ENCODE measurements at places on chromosomes 5 and 9. TPM values are rescaled to one million over a fixed set of nuclear protein-coding genes. Genes with fewer than 3 reads are reported as not detected.

GRCh38 chr9:93361995-93362394 lies 89.5 kb upstream of the FAM120A start:
- DNase-seq = no peak

GRCh38 chr9:96442491-96442890 lies 7.5 kb upstream of the HABP4 start:
- DNase-seq = no peak

- no peak for DNase-seq
These were observed 381.6 kb upstream of the PRR16 start for GRCh38 chr5:120082316-120083068.

DNA sequence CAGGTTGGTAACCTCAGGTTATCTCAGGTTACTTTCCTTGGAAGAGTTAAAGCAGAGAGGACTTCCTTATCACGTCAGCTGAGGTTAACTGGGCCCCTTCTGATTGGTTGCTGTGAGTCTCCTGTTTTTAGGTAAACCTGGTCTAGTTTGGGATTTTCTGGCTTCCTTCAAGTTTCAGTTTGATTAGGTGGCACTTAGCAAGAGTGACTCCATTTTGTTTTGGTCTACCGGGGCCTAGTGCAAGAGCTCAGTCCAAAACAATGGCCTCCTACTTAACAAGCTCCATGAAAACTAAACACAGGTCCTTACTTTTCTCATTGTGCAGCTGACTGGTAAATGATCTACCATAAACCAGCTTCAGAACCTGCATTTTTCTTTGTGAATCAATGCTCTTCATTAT lies 67.2 kb upstream of the GOLM1 start:
- no peak for DNase-seq

DNA sequence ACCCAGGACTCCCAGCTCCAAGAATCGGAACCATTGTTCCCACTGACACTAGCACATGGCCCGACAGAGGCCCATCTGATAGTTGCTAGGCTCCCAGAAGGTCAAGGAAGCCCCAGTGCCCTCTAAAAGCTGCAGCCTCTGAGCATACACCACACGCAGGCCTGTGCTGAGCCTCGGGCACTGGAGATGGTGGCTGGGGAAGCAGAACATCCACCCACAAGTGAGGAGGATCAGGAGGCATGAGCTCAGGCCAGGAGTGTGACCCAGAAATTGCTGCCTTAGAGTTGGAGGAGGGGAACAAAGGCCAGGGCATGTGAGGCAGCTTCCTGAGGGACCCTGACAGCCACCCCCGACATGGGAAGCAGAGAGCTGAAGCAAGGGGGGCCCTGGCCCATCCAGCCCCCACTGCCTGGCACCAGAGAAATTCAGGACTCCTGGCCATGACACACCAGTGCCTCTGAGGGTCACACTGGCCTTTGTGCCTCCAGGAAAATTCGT lies 21.4 kb downstream of the IPPK start:
- no peak for DNase-seq

The MLANA gene
- not detected for total RNA-seq

The PCDHA3 gene
- 3.2 TPM for total RNA-seq

The FLT4 gene
- total RNA-seq = 11.5 TPM

The PCDHB11 gene
- 2.0 TPM for total RNA-seq

The NIPSNAP3A gene
- total RNA-seq = 103 TPM
